ENCODE measurements at places on chromosomes 1 and 21.

DNA sequence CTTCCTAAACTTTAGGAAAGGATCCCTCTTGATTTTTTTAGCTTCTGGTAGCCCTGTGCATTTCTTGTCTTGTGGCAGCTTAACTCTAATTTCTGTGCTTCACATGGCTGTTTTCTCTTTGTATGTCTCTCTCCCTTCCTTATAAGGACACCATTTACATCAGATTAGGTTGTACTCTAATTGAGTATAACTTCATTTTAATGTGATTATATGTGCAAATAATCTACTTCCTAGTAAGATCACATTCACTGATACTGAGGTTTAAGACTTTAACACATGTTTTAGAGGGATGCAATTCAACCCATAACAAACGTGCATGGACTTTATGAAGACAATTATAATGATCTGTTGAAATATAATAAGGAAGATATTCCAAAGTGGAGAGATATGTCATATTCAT is 46.7 kb downstream of the RGS4 start:
- no peak for DNase-seq

DNA sequence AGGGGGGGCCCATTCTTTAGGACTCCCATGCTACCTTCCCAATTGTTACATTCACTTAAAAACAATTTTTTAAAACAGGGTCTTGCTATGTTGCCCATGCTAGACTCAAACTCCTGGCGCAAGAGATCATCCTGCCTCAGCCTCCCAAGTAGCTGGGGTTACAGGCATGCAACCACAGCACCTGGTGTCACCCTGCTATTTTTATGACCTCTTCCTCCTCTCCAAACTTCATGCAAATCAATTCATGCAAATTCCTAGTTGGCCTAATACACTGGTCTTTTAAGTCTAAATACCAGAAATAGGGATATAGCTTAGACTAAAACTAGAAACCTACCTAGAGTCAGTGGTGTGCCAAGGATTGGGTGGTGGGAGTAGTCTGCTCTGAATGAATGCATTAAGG is 30.1 kb downstream of the CDKN2C start:
- DNase-seq, result no peak

- DNase-seq, result no peak
Observed at GRCh38 chr1:197733324-197733723, 42.0 kb downstream of the DENND1B start.

GRCh38 chr1:47644212-47644573 is 206.3 kb downstream of the FOXD2 start:
- DNase-seq, result no peak

DNA sequence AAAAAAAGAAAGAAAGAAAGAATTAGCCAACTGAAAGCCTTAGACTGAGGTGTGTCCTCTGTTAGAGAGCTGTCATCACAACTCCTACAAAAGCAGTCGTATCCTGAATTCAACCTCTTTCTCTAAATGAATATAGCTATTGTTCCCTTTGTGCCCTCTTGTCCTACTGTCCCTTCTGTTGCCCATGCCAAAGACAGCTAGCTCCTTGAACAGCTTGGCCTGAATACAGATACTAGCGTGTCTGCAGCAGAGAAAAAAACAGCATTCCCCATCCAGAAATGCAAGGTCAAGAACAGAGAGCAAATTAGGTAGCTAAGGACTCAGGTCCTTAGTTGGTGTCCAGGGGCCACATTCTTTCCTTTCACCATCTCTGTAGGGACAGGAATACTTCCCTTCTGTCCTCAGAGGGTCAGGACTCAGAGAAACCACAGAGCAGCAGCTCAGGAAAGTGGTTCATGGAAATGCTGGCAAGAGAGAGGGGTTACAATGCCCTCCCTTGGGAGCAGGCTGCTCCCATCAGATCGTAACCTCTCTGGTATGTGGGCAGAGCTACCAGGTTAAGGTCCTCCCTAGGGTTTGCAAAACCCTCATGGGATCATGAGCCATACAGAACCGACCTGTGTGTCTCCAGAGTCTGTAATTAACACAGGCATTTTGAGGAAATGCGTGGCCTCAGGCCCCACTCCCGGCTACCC is 1.8 kb upstream of the ZBTB48 start:
- DNase-seq, result no peak

GRCh38 chr1:59678493-59679228 is 136.1 kb upstream of the HOOK1 start:
- DNase-seq, result no peak

DNA sequence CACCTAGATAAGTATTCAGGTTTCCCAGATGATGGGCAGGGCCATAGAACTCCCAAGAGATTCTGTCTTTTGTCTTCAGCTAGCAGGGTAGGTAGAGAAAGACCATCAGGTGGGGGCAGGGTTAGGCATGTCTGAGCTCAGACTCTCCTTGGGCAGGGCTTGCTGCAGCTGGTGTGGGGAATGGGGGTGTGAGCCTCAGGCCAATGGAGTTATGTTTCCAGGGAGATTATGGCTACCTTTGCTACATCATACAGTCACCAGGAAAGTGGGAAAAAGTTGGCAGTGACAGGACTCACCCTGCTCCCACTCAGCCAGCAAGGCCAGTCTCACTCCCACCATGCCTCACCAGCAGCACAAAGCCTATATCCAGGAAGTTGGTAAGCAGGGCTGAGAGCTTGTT is 77.8 kb downstream of the DRAM2 start:
- DNase-seq, result no peak

DNA sequence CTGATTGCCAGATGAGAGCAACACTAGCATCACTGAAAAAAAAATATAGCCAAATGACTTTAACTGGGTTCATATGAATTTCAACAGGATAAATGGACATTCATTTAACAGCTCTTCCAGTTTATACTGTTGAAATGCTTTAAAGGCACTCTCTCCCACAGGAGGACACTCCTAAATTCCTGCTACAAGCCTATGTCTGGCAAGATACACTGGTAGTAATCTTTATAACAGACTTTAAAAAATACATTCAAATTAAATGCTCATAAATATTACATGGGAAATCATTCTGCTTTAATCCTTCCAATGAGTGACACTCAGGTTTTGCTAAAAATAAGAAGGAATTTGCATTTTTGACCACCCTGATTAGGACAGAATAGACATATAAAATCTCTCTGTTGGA is 526.7 kb upstream of the ADAMTS5 start:
- DNase-seq, result no peak
